Psoas muscle (tissue), 8 donors: ENCODE measurements at places on chromosomes 16 and 17. TPM values are rescaled to one million over a fixed set of nuclear protein-coding genes. Genes with fewer than 3 reads are reported as not detected.

GRCh38 chr17:82287868-82288801, 14.6 kb upstream of the CSNK1D start:
- peak; percentile 75 for DNase-seq

Gene DNAI2
- not detected for polyA plus RNA-seq

Gene TRPV2
- 1.6 TPM for polyA plus RNA-seq

GRCh38 chr17:59844884-59845594, 47.7 kb downstream of the TUBD1 start:
- DNase-seq, result no peak

Gene CDH3
- 0.21 TPM for polyA plus RNA-seq

DNA sequence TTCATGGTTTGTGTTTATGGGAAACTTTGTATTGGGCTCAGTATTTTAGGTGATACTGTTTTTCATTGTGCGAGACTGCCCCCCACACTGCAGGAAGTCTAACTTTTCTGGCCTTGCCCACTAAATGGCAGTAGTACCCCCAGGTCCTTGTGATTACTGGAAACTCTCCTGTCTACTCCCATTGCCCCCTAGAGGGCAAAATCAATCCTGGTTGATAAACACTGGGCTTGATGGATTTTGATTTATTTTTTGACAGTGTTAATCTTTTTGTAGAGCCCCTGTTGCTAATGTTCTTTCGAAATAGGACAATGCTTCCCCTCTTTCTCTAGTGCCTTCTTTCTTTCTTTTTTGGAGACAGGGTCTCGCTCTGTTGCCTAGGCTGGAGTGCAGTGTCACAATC, 15.5 kb downstream of the METTL9 start:
- DNase-seq, result no peak

DNA sequence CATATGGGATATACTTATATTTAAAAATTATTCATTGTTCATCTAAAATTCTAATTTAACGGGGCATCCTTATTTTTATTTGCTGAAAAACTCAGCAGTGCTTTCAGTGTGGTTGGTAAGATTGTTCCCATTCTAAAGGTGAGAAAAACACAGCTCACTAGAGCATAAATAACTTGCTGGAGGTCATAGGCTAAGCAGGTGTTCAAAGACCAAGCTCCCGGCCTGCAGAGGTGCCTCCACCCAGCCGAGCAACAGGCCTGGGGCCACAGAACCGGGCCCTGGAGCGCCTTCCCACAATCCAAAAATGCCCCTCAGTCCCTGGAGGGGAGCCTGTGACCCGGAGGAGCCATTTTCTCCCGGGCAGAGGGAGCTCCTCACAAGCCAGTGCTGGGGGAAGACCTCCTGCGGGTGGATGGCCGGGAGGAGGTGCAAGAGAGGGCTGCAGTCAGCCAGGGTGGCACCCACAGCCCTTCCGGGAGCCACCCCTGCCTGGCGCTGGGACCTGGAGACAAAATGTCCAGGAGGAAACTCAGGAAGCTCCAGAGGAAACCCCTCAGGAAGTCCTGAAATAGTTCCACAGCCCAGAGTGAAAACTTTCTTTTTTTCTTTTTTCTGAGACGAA, 14.7 kb downstream of the ABR start:
- no peak for DNase-seq

DNA sequence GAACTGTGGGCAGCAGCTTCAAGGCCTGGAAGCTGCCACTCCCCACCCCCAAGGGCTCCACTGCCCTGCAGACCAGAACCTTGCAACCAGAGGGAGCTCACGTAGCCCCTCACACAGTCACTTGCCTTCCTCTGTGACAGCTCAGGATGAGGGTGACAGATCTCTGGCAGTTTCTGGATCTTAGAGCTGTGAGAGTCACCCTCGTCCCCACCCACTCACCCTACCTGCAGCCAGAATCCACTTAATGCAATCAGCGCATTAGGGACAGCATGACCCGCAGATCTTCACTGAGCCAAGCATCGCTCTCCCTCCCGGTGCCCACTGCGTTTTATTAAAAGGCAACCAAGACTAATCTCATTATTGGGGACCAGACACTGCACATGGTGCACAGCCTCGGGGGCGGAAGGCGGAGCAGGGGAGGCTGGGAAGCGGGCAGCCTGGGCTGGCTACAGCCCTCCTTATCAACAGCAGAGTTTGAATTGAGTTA, 3.5 kb downstream of the CYB561 start:
- no peak for DNase-seq

DNA sequence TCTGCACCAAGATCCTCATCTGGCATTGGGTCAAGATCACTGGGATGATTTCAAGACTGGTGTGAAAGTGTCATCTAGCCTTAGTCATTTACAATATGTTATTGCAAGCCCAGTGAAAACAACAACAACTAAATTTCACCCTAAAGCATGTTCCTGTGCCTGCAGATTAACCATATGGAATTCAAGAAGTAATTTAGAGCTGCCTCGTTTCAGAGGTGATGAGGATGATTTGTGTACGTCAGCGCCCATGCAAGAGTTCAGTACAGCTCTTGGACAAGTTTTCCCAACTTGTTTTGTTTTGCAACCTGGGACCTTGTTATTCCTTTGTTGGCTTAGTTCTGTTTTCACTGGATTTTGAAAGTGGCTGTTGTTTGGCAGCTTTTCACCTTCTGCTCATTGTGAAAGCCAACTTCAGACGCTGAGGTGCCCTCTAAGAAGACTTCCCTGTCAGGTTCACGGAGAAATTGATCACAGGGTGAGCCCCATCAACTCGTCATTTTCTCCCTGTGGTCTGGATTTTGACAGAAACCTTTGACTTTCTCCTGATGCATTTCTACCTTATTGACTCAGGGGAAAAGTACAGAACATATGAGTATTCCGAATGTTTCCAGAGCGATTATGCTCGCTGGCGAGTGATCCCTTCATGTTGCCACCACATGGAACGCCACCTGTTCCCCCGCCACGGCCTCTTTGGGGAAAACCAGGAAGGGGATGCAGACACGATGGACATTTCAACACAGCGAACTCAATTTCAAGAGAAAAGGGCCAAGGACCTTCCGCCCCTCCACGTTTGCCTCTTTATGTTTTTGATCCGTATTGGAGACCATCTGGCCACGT, 85.6 kb downstream of the FOXL1 start:
- no peak for DNase-seq

Gene KREMEN2
- 0.04 TPM for polyA plus RNA-seq

- DNase-seq, result no peak
Measured at GRCh38 chr17:50995668-50996067, 125.0 kb downstream of the SPAG9 start.

GRCh38 chr16:16890964-16891363, 512.0 kb downstream of the NPIPA7 start:
- DNase-seq, result no peak

GRCh38 chr16:87728026-87728425, 37.8 kb downstream of the KLHDC4 start:
- DNase-seq, result no peak

Gene ATP2A1
- polyA plus RNA-seq, result 1,496 TPM

DNA sequence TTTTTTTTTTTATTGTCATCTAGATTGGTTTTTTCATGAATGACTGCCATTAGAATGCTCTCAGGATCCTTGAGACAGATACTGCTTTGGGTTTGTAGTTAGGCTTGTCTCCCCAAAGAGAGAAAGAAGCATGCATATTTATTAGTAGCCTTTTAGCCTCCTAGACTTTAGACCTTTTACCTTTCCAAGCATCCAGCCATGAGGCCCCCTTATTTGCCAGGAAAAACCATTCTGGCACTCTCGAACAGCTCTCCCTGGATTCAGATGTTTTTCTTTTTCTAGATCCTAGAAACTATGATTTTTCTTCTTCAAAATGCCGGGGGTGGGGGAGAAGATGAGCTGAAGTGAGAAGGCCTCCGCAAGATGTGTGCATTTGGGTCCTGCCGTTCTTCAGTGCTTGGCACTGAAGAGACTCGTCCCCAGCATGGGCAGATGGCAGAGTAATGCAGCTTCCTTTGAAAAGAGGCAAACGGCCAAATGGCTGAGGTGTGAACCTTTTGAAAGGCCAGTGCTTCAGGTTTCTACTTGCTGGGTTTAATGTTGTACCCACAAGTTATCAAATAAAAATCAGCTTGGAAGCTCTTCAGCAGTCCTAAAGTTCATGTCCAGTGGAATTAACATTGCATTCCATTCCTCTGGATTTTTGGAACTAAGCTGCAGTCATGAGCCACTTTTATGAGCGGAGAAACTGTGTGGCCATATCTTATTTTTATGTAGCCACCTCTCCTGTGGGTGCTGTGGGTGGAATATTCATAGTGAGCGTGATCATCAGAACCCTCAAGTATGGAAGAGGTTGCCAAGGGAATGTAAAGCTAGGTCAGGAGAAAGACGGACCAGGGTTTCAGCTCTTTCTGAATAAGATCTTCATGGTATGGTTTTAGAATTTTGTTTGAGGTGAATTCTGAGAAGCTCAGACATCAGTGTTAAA, 7.2 kb downstream of the SOCS7 start:
- no peak for DNase-seq

- DNase-seq, result no peak
Measured at GRCh38 chr17:9138161-9138717, 116.9 kb downstream of the NTN1 start.

GRCh38 chr17:79361221-79361734, 249.6 kb downstream of the RBFOX3 start:
- peak; percentile 23 for DNase-seq

Gene NIP7
- 9.2 TPM for polyA plus RNA-seq

DNA sequence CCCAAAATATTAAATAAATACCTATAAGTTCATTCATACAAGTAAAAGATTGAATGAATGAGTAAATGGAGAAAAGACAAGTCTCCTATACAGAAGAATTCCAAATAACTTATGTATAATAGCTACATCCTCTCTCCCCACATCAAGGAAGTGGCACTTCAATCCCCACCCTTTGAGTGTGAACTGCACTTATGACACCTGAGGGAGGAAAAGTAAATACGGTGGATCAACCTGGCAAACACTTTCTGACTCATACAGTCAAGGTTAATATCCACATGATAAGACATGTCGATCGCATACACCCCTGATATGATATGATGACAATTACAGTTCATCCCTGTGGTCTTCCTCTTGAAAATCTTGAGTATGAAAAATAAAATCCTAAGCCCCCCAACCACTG, 18.0 kb downstream of the SLFN12L start:
- DNase-seq, result no peak

- no peak for DNase-seq
Measured at GRCh38 chr16:10571354-10571753, 9.0 kb downstream of the EMP2 start.

DNA sequence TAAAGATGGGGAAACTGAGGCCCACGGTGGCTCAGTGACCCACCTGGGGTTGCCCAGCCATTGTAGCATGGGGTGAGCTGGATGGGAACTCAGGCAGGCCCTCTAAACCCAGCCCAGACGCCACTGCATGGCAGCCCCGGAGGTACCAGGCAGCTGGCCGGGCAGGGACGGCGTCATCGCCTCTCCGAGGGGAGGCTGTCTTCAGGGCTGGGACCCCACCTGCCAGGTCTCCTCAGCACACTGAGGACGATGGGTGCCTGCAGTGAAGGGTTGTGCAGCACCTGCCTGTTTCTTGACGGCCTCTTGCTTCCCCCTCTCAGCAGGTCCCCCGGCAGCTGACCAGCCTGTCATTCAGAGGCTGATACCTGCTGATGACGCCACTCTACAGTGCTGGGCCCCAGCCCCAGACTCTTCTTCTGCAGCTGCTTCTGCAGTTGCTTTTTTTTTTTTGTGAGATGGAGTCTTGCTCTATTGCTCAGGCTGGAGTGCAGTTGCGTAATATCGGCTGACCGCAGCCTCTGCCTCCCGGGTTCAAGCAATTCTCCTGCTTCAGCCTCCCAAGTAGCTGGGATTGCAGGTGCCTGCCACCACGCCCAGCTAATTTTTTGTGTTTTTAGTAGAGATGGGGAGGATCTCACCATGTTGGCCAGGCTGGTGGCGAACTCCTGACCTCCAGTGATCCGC, 24.7 kb downstream of the RNF213 start:
- DNase-seq, result peak; percentile 37

DNA sequence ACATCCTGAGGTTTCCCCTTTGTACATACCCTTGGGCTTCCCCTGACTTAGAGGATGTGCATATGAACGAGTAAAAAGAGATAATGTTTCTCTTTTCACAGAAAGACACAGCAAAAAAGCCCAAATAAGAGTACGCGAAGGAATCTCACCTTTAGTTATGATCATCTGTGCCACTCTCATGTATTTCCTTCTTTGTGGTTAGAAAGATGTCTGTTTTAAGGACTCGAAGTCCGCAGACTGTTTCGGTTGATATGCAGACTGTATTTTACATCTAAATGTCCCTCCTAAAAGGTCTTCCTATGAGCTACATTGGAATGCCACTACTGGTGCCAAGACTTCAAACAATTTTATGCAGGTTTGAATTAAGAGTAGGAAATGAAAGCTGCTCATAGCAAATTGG, 102.3 kb upstream of the GOT2 start:
- DNase-seq, result no peak

GRCh38 chr17:1322014-1322428, 42.6 kb downstream of the TRARG1 start:
- no peak for DNase-seq

DNA sequence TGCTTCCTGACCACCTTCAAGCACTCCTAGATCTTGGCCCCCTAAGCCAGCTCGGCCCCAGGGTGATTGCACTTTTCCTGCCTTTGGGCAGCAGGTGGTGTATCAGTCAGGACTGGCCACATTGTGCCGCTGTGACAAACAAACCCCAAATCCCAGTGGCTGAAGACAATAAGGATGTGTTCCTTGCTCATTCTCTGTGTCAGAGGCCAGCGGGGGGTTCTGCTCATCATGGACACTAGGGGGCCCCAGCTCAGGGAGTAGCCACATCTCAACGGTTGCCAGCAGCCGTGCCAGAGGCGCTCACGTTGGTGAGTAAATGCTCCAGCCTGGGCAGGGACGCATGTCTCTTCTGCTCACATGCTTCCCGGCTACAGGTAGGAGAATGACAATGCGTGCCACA, 60.4 kb downstream of the ZDHHC7 start:
- no peak for DNase-seq

- no peak for DNase-seq
Measured at GRCh38 chr16:1723450-1724147, 17.6 kb downstream of the MAPK8IP3 start.

DNA sequence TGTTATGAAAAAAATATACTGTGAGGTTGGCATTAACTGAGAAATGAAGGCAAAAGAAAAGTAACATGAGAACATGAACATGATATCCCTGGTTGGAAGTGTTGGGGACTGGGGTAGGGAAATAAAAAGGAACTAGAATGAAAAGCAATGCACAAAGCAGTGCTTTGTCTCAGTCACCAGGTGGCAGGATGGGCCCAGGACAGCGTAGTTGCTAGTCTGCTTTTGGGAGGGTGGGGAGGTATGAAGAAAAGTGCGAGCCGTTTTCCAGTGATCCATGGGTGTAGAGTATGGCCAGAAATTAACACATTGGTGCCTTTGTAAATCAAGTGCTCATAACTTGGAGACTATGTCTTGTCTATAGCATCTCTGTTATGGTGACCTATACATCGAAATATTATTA, 662.5 kb upstream of the SALL1 start:
- DNase-seq, result no peak
